ENCODE measurements at places on chromosomes 11 and 22.
A peak's percentile ranks its signal among the peaks of the same experiment; 100 is the strongest.

GRCh38 chr11:120839846-120840402 lies 184.0 kb upstream of the TBCEL start:
- DNase-seq: no peak

GRCh38 chr11:67504950-67505581 lies at the start of gene PITPNM1:
Gene PITPNM1, minus strand, starts transcription at chr11:67505363. Its CDS starts 1,183 bp downstream, at chr11:67504180.
- DNase-seq: peak; percentile 78

- no peak for DNase-seq
Measured at GRCh38 chr22:19997561-19998231, 18.9 kb downstream of the ARVCF start.

DNA sequence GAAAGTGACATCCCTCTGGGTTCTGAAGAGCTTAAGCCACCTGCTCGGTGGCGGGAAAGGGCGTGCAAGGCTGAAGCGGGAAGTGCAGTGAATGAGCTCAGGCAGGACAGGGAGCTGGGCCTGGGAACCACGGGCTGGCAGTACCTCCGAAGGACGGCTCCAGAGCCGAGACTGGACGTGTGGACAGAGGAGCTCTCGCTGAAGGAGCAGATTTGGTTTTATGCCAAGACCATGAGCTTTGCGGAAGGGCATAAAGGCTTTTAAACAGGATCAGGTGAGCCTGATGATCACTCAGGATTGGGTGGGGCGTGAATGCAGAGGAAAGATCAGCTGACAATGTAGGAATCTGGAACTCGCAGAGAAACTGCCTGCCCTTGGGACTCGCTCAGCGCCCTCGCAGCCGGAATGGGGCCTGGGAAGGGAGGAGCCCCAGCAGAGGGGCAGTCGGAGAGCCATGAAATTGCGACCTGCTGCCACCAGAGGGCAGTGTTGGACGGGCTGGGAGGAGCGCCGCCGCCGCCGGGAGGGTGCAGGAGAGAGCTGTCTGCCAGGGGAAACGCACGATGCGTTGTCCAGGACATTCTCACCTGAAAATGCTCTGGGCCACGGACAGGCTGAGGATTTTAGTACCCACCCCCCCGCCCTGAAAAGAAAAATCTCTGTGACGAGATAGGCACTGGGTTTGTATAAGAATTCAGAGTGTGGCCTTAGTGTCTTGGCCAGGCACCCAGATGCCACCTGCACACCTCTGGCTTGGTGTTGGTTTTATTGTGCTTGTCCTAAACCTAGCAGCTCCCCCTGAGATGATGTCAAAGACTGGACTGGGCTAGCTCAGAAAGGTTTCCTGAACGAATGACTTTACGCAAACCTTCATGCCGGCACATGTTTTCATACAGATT lies 324.4 kb downstream of the NTM start:
- DNase-seq: no peak

DNA sequence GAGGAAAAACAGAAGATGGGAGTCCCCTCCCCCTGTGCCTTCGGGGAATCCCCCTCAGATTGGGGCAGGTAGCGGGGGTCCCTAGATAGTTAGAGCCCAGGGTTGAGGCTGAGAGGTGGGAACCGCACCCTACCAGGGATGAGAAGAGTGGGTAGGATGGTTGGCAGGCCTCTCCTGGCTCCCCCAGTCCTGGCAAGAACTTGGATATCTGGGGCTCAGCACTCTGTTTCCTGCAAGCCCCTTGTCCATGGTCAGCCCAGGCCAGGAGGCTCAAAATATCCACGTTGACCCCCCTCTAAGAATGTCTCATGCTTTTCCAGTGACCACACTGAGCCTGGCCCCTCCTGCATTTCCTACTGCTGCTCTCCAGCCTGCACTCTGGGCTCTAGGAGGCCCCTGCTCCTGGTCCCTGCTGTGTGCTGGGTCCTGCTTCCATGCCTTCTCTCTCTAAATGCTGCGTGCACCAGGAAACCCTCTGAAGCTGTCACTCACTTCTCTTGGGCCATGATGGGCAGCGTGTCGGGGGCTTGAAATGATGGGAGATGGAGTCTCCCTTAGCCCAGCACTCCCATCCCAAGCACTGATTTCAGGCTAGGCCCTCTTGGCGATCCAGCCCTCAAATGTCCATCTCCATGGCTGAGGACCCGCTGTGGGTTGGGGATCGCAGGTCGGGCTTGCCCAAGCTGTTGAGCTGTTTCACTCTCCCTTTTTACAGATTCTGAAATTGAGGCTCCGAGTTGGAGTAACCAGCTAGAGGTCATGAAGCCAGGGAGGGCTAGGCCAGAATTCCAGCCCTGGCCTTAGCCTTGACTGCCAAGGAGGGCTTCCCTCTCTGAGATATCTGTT lies 2.0 kb downstream of the MAP3K11 start:
- DNase-seq: no peak

- DNase-seq: no peak
Measured at GRCh38 chr11:132691848-132692550, 840.3 kb downstream of the OPCML start.

- peak; percentile 19 for DNase-seq
Measured at GRCh38 chr11:3341298-3341697, 37.6 kb downstream of the ZNF195 start.

DNA sequence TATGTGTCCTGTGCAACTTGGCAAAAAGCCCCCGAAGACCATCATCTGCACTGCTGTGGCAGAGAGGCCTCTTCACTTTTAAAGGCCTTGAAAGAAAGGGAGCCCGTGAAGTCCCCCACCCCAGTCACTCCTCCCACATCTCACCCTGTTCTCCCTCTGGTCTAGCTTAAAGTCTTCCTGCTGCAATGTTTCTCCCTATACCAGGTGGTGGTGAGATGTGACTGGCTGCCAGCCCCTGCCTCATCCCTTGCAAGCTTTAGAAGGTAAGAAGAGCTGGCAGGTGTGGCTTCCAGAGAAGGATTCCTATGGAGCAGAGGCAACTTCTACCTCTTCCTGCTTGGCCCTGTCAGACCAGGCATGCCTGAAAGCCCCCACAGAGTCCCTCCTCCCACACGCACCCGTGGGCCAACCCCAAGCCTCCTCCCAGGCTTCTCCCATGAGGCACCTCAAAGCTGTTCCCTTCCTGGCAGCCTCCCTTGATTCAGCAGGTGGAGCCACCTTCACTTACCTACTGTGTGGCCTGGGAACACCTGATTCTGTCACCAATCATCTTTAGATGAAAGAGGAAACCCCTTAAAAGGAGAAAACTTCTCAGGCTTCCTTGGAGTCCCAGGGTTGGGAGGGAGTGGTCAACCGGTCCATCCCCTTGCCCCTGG lies 4.0 kb upstream of the TRIM29 start:
- DNase-seq: no peak

- DNase-seq: peak; percentile 39
Measured at GRCh38 chr22:31230871-31231621, 18.9 kb downstream of the LIMK2 start.

- no peak for DNase-seq
Measured at GRCh38 chr11:30960387-30960992, 374.3 kb upstream of the MPPED2 start.

GRCh38 chr11:127193950-127194349 lies 193.4 kb upstream of the KIRREL3 start:
- DNase-seq: no peak

GRCh38 chr11:116454020-116454645 lies 318.7 kb downstream of the BUD13 start:
- no peak for DNase-seq

DNA sequence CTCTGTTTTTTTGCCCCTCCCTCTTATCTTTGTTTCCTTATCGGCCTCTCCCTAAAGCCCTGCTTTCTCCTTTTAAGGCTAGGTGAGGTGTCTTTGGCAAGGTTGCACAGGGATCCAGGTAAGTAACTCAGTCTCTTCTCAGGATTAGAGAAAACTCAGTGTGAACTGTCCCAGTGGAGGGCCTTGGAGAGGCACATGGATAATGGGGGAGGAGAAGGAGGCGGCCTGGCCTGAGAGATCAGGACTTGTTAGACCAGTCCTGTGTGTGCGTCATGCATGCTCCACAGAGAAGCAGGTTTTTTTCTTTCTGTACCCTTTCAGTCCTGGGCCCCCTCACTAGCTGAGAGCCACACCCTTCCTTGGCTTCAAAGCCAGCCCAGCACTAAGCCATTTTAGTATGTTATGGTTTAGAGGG lies 19.9 kb downstream of the CTNND1 start:
- DNase-seq: no peak

DNA sequence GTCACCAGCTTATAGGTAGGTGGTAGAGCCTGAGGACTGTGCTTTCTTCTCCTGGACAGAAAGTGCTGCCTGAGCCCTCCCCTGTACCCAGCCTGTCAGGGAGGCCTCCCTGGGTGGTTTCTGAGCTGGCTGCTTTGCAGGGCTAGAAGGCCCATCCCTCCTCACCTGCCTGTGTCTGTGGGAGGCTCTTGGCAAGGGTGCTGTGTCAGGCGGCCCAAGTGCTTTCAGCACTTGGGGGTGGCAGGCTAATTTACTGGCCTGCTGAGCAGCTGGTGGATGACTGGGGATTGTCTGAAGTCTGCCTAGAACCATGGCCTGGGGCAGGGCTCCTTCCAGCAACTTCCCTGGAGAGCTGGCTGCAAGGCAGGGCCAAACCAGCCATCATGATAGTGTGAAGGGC lies 139.0 kb upstream of the NAV2 start:
- DNase-seq: no peak

DNA sequence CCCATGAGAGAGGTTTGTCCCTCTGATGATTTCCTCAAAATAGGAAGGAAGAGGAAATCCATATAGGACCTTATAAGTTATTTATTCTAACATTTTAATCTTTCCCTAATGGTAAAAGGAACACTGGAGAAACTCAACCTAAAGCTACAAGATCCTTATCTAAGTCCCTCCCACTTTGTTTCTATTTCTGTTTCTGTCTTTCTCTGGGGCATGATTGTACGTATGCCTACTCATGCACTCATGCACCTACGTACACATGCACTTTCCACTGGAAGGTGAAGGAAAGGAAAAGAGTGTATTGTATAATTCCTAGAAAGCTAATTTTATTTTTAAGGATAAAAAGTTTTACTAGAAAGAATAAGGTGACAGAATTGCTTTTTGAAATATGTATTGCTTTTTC lies 125.0 kb downstream of the RAB38 start:
- no peak for DNase-seq

DNA sequence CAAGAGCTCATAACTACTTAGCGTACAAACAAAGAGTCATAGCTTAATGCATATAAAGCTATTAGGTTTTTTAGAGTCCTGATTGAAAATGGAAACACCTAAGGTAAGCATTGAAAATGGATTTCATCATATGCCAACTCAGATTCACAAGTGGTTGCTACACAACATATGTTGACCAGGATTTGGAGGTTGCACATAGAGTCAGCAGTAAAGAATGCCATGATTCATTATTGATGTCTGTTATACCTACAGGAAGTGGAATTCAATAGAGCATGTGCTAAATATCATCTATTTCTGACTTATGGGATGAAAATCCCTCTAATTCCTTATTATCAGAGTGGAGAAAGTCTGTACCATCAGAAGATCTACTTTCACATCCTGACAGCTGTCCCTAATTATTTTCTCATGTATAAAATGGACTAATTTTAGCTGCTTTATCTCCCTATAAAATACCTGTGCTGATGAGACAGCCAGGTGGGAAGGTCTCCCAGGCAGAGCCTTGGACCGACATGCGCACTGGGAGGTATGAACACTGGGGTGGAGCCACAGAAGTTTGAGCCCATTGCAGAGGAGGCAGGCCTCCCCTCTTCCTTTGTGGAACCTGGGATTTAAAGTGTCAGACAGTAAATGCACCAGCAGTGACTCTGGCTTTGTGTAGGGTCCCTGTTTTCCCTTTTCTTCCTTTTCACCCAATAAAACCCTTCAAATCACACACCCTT lies 204.2 kb downstream of the AASDHPPT start:
- no peak for DNase-seq
